Stimulated activated CD8-positive, alpha-beta memory T cell treated with anti-CD3 and anti-CD28 coated beads, Interleukin-7, amount 100 ng/mL, for 4 hours (primary cell): ENCODE measurements at places on chromosomes 2 and 18.

GRCh38 chr2:579351-579886 lies 97.8 kb downstream of the TMEM18 start:
- DNase-seq: no peak

DNA sequence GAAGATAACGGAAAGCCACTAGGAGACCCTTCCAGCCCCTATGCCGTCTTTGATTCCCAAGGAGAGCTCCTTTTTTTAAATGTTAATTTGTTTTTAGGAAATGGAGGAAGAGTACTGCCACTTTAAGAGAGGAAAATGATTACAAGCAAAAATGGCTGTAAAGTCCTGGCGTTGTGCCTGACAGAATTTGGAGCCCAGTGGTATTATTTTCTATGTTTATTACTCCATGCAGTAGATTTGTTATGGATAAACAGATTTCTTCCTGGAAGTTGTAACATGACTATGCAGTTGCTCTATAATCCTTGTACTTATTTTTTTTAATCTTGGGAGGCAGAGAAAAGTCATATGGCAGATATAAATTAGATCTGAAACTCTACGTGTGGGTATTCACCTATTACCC lies 141.3 kb downstream of the GBX2 start:
- DNase-seq: no peak

GRCh38 chr2:41409328-41409727 lies 638.5 kb upstream of the PKDCC start:
- DNase-seq: no peak

- no peak for DNase-seq
Observed at GRCh38 chr2:145018502-145018901, 498.6 kb upstream of the ZEB2 start.

GRCh38 chr18:61831071-61831470 lies 61.7 kb downstream of the RNF152 start:
- DNase-seq: no peak

GRCh38 chr2:239902749-239903201 lies 122.4 kb downstream of the NDUFA10 start:
- no peak for DNase-seq

DNA sequence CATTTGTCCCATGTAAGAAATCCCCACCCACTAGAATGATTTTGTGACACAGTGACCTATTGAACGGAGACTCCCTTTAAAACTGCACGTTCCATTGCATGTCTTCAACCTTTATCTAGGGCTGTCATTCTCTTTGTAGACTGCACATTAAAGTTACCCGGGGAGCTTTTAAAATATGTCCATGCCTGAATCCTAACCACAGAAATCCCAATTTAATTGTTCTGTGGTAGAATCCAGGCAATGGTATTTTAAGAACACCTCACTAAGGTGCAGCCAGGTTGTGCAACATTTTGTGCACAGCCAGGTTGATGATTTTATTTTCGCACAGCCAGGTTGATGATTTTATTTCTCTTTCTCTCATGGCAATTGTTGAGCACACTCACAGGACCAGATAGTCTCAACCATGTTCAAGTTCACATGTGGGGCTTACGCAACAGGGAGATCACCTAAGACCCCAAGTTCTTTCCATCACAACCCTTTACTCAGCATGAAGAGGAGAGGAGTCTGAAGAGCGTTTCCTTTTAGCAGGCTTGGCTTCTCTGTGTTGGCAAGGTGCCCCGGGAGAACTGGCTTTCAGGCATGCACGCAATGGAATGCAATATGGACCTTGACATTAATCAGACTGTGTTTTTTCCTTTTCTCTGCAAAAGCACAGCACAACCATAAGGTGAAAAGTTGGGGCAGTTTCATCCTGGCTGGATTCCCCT lies 467.3 kb upstream of the ETAA1 start:
- DNase-seq: no peak

- DNase-seq: no peak
Observed at GRCh38 chr18:21803495-21803894, 62.9 kb downstream of the MIB1 start.

GRCh38 chr18:668260-668659 lies 10.8 kb downstream of the TYMS start:
- DNase-seq: no peak

- DNase-seq: no peak
Observed at GRCh38 chr2:142058149-142058548, 72.7 kb downstream of the LRP1B start.

DNA sequence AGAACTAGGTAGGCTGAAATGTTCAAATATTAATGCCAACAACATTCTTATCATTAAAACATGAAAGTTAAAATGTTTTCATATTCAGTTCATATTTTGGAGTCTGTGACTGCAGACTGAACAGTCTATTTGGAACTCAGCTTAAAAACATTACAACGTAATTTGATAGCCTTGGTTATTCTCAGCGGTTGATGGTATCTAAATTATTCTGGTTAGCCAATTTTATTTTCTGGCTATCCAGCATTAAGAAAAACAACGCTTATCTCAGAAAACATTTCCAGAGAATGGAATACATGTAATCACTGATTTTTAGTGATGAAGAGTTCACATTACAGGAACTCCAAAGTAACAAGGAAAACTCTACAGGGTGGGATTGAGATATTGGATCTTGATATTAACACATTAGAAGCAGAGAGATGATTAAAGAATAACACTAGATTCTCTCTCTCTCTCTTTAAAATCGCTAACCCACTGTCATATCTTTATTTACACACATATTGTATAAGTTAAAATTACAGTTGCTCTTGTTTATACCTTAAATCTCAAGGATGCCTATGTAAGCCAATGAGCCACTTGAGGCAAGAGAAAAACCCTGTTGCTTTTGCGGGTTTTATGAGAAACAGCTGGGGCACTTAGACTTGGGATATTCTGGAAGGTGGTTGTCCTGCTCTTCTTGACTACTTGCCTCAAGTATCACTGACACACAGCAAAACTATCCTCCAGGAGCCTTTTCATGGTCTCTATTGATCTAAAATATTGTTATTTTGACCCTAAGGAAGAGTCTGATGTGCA lies 84.9 kb downstream of the ICOS start:
- no peak for DNase-seq

DNA sequence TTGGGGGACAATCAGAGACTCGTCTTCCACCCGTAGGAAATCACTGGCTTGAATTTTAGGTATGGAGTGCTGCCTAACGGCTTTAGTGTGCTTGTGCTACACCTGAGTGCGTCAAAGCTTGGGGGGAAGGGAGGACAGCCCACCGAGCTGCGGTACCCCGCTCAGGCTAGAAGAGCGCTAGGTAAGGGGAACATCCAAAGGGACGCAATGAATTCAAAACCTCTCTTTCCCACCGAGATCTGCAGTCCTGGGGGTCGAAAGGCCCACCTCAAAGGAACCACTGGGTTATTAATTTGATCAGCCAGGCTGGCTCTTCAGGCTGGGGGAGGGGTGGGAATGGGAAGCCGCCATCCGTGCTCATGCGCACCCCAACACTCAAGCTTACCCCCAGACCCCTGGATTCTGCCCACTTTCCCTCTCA lies 2.7 kb downstream of the EPHA4 start:
- no peak for DNase-seq

GRCh38 chr2:55133467-55134315 lies 83.4 kb upstream of the RTN4 start:
- peak; percentile 33 for DNase-seq

DNA sequence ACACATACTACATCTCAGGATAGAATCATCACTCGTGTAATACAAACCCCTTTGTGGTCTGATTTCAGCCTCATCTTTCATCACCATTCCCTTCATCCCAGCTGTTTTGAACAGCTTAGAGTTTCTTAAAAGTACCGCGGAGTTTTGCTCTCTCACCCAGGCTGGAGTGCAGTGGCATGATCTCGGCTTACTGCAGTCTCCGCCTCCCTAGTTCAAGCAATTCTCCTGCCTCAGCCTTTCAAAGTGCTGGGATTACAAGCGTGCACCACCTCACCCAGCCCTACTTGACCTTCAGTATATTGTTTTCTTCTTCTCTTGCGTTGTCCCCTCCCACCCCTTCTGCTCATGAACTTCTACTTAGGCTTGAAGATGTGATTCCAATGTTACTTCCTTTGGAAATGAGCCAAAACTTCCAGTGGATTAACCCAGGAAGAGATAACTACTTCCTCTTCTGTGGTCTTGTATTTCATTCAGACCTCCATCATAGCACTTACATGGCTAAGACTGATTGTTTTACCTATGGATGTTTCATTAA lies 15.8 kb downstream of the ERLEC1 start:
- DNase-seq: no peak

GRCh38 chr2:113845261-113845660 lies 44.6 kb upstream of the ACTR3 start:
- DNase-seq: no peak

- DNase-seq: no peak
Observed at GRCh38 chr2:233940376-233941276, 23.5 kb downstream of the TRPM8 start.

DNA sequence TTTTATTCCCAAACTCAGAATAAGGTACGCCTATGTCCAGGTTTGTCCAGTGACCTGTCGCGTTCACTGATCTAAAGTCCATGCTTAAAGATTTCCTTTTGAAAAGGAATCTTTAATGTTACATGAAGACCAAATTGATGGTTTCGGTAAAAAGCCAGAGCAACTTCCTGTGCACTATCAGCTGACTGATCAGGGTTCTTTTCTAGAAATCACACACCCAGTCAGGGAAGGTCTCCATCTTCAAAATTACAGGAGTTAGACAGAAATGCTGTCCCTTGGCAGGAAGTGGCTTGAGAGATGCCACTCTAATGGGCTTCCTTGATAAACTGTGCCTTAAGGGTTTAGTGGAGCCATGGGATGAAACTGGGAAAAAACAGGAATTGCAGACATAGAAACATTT lies 14.7 kb upstream of the ARHGAP25 start:
- DNase-seq: no peak

- DNase-seq: no peak
Observed at GRCh38 chr2:195613922-195614321, 43.1 kb upstream of the SLC39A10 start.

- DNase-seq: peak; percentile 67
Observed at GRCh38 chr18:23231340-23232021, 96.2 kb downstream of the CABLES1 start.

- no peak for DNase-seq
Observed at GRCh38 chr2:30456579-30456978, 9.5 kb downstream of the LCLAT1 start.

GRCh38 chr2:9003616-9004337 lies at the start of gene MBOAT2:
Gene MBOAT2, minus strand, starts transcription at chr2:9003684. Its CDS starts 70 bp downstream, at chr2:9003614.
- DNase-seq: peak; percentile 79

- DNase-seq: no peak
Observed at GRCh38 chr18:23552505-23552904, 33.8 kb downstream of the NPC1 start.

GRCh38 chr2:15546297-15547098 lies 14.6 kb downstream of the NBAS start:
- no peak for DNase-seq

- no peak for DNase-seq
Observed at GRCh38 chr18:80176334-80177073, 67.4 kb downstream of the ADNP2 start.

GRCh38 chr2:212032032-212032431 lies 506.6 kb downstream of the ERBB4 start:
- DNase-seq: no peak

- no peak for DNase-seq
Observed at GRCh38 chr2:235577404-235578330, 83.8 kb downstream of the AGAP1 start.

GRCh38 chr2:136134126-136134525 lies 16.2 kb upstream of the CXCR4 start:
- DNase-seq: peak; percentile 48

- DNase-seq: no peak
Observed at GRCh38 chr2:15830937-15831549, 109.3 kb upstream of the MYCN start.

DNA sequence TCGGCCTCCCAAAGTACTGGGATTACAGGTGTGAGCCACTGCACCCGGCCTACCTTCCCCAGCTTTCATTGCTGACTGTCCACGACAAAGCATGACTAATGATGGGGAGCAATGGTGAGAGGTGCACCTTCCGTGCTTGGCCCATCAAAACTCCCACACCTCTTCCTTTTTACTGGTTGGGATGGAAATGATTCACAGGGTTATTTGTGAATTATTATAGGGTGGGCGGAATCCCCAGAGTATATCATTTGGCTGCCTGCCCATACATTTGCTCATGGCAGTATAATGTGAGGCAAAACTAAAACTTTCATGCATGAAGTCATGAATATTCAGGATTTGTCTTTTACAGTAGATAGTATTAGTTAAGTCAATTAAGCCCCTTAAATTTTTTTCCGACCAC lies 334.2 kb upstream of the NETO1 start:
- DNase-seq: no peak

DNA sequence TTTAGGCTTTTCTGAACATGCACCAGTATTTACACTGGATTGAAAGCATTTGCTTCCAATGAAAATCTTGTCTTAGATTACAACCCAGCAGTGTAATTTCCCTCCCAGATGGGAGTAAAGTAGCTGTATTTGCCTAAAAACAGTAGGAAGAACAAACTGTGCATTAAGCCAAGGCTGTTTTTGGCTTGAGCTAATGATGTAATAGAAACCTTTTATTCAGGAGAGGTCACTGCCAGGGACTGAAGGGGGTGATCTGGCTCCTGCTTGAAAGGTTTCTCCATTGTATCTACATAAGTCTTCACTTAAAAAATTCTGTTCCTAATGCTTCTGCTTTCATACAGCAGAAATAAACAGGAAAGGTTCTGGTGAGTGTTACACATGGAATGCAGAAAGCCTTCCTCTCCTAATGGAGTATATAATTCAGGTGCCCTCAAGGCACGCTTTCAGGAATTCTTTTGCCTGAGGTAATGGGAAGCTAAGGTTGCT lies 74.4 kb downstream of the MEIS1 start:
- no peak for DNase-seq

DNA sequence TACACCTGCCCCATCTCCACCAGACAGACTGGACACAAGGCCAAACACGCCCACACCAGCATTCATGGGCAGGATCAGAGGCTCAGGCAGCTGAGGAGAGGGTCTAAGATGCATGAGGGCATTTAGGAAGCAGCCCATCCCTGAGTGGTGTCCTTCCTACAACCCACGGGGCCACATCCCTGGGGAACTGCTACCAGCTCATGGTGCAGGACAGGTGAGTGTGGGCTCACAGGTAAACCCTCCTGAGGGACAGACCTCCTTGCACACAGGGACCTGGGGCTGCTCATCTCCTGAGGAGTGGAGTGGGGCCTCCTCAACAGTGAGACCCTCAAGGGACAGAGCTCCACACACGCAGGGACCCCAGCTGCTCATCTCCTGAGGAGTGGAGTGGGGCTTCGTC lies 14.6 kb downstream of the PARD6G start:
- no peak for DNase-seq

GRCh38 chr2:16882706-16883105 lies 217.1 kb upstream of the CYRIA start:
- DNase-seq: no peak

DNA sequence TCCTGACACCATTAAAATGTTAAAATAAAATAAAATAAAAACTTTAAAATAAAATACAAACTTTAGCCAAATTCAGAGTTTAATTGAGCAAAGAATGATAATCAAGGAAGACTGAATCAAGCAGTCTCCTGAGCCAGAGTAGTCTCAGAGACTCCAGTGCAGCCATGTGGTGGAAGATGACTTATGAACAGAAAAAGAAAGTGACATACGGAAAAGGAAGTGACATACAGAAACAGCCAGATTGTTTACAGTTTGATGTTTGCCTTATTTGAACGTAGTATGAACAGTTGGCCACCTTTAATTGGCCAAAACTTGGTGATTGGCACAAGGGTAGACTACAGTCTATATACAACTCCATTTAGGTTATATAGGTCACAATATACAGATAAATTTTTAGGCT lies 787.2 kb downstream of the ADCYAP1 start:
- DNase-seq: no peak
